Progenitor cell of endocrine pancreas (in vitro differentiated cells): ENCODE measurements at places on chromosomes 5 and 9.

DNA sequence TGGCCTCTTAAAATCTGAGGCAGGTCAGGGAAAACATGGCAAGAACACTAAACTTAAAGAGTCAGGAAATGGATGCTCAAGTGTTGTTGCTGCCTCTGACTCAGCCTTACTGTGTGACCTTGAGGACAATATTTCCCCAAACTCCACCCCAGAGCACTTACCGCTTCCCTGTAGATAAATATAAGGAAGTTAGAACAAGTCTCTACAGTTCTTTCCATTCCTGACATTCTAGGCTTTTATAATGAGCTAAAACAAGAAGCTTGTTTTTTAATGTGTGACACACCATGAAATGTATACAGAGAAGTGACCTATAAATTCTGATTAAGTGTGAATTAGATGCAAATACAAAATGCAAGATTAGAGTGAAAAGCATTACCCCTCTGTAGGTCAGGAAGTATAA is 129.3 kb downstream of the GRIA1 start:
- DNase-seq, result no peak

GRCh38 chr5:104363567-104363966 is 801.0 kb upstream of the NUDT12 start:
- DNase-seq, result no peak

DNA sequence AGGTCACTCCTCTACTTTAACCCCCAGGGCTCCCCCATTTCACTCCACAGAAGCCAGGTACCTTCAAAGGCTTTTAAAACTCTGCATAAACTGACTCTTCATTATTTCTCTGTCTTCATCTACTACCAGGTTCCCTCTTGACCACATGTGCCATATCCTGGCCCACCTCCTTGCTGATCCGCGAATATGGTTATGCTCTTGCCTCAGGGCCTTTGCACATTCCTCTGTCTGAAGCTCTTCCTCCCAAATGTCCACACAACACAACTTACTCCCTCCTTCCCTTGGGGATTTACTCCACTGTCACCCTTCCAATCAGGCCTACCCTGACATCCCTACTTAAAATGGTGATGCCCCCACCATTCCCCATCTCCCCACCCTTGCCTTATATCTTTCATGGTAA is 134.6 kb upstream of the ANKRD55 start:
- no peak for DNase-seq

DNA sequence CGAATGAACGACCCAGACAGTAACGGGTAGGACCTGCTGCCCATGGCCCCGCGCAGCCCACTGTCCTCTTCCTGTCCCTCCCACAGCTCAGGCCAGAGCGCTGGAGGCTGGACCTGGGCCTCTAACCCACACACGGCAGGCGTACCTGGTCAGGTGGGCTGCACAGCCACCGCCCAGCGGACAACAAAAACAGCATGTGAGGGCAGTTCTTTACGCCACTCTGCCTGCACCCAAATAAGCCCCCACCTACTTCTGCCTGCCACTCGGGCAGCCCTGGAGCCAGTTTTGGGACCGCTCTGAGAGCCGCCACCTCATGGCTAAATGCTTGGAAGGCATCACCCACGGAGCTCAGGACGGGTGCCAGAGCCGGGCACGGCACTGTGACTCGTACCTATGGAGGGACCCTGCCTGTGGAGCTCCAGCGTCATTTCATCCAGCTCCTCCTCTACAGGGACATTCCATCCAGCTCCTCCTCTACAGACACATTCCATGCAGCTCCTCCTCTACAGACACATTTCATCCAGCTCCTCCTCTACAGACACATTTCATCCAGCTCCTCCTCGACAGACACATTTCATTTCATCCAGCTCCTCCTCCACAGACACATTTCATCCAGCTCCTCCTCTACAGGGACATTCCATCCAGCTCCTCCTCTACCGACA is 18.9 kb downstream of the CLPTM1L start:
- no peak for DNase-seq

GRCh38 chr9:8733131-8733954 is 933.8 kb upstream of the DMAC1 start:
- no peak for DNase-seq

DNA sequence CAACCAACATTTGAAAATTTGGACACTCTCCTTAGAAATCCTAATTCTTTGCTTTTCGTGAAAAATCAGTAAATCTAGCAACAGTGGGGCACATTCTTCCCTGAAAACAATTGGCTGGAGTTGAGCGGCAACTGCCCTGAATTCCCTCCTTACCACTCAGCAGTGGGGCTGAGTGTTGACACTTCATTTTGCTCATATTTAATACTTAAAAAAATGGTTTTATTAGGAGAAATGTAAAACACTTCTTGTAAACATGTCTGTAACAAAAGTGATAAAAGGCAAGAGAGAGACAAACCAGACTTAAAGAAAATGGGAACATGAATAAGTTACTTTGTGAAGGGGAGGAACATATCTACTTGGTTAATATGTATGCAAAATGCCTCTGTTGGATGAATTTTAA is 193.5 kb downstream of the CNTLN start:
- no peak for DNase-seq

DNA sequence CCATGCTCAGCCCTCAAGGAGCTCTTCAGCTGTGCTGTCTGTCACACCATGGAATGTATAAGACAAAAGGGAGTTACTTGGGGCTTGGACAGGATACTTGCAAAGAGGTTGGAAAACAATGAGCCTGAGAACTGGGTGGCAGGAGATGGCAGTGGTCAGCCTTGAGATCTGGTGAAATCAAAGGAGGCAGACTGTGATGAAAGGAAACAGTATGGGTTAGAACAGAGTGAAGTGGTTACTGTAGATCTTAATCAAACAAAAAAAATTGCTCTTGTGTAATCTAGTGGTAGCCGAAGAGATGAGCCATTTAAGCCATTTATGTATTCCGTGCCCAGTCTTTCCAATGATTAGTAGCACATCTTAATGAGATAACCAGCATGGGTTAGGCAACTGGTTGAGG is 142.2 kb downstream of the SV2C start:
- DNase-seq, result no peak

DNA sequence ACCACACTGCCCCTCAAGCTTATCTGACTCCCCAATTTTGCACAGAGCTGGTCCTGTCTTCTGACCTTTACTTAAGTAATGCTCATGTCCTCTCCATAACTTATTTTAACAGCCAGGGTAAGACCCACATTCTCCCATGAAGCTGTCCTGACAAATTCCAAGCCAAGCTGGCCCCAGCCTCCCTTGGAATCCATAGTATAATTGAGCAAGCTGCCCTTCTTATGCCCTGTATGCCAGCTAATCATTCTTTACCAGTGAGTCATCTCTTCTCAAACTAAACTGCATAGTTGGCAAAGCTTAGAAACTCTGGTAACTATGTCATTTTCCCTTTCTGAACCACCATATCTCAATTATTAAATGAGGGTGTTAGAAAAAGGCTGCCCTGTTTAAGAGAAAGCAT is 92.4 kb downstream of the NFIB start:
- DNase-seq, result no peak

DNA sequence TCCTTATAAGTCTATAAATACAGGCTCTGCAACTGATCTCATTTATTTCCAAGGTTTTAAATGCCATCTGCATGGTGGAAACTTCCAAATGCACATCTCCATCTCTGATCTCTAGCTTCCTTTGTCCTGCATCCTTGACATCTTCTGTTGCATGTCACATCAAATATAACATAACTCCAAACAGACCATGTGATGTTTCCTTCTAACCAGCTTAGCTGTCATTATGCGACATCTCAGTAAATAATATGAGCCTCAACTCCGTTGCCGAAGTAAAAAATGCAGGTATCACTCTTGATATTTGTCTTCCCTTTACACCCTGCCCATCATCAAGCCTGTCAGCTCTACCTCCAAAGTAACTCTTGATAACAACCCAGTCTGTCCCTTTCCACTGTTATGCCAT is 506.4 kb upstream of the C9orf72 start:
- DNase-seq, result no peak

GRCh38 chr5:90889325-90889600 is 330.7 kb downstream of the ADGRV1 start:
- DNase-seq, result no peak

DNA sequence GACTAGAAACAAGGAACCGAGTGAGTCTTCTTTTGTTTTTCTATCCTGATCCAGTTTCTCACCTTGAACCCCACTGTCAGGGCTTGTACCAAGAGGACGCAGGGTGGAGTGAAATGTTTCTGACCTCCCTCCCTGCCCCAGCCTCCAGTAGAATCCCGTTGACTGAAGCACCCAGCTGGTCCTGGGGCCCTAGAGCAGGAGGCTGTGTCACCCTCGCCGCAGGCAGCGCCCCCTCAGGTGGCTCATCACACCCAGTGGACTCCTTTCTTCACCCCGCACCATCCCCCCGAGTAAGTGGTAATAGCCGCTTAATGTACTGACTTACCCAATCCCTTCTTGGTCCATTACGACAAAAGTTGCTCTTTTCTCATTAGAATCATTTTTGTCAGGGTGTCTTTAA is 53.8 kb downstream of the MVB12B start:
- no peak for DNase-seq

DNA sequence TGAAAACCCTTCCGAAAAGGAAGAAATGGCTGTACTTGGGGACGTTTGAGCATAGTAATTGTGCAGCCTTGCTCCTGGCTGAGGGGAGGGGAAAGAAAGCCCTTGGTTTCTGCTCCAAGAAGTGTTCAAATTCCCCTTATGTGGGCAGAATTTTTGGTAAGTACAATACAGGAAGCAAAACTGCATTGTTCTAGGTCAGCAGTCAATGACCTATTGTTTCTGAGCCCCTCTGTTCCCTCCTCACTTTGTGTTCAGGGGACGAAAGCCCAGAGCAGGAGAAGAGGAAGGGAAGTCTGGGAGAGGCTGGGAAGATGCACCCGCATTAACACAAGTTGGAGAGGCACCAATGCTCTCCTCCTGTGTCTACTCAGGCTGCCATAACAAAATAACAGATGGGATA is 11.9 kb downstream of the BASP1 start:
- no peak for DNase-seq

- no peak for DNase-seq
These were observed 147.8 kb upstream of the IRX2 start for GRCh38 chr5:2899311-2899710.

- no peak for DNase-seq
These were observed 18.6 kb upstream of the TMEM174 start for GRCh38 chr5:73154208-73155006.

DNA sequence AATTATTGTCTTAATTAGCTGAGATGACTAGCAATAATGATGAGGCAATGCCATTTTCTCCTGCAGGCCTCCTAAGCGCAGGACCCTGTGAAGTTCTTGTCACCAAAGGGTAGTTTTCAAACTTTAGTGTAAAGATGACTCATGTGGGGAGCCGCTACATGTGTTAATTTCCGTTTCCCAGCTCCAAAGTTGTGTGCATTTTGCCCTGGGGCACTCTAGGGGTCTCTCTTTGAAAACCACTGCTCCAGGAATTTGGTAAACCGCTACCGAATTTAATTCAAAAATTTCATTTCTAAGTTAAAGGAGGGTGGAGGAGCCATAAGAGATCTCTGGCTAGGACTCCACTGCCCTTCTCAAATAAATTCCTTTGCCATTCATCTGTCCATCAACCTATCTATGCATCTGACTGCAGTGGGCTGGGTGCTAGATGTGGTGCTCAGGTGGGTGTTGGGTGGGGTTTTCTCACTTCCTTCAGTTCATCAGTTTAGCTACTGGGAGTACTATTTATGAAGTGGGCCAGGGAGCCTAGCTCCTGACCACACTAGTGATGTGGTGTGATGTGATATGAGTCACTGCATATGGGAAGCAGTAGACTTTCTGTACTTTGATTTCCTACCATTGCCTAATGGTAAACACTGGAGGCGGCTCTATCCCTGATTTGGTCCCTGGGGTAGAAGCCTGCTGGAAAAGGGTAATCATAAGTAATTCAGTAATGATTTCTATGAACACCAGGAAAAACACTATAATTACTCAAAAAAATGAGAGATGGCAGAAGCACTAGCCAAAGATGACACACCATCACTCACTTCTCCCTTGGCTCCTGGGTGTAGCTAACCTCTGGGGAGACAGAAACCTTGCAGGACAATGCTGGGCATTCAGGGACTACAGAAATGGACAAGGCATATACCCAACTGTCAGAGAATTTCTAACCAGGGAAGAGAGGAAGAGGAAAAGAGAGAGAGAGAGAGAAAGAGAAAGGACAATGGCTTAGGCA is 4.0 kb upstream of the ZSWIM6 start:
- DNase-seq, result no peak

DNA sequence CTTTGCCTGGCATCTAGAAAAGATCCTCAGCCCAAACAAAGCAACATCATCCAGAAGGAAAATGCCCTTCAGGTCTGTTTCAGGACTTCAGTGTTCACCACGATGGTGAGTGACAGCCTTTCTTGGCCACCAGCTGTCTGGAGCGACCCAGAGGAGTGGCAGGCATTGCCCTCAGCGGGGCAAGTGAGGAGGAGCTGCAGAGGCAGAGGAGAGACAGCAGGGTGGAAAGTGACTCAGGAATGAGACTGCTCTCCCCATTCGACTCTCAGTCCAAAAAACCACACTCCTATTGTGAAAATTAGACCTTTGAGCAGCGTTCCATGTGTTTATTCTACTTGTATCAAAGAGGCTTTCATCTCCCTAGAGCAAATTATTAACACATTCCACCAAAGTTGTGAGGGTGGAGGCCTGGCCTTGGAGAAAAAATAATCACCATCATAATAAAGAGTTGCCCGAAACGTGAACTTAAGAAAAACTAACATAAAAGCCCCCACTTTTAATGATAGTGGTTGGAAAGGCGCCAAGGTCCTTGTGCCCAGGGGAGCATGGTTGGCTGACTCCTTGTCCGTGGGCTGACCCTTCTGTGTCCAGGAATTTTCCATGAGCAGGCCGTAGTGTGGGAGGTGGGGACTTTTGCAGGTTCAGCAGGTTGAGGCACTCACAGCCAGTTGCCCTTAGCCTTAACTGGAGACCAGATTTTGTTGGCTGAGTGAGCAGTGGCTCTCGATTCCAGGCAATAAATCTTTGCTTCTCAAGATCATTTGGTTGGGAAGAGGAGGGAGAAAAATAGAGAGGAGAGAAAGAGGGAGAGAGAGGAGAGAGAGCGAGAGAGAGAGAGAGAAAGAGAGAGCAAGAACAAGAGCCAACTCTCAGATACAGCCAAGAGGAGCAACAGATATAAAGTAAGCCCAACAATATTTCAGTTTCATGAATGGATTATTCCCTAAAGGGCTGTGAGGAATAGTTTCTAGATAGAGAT is 125.9 kb upstream of the ANKRD55 start:
- DNase-seq, result no peak

DNA sequence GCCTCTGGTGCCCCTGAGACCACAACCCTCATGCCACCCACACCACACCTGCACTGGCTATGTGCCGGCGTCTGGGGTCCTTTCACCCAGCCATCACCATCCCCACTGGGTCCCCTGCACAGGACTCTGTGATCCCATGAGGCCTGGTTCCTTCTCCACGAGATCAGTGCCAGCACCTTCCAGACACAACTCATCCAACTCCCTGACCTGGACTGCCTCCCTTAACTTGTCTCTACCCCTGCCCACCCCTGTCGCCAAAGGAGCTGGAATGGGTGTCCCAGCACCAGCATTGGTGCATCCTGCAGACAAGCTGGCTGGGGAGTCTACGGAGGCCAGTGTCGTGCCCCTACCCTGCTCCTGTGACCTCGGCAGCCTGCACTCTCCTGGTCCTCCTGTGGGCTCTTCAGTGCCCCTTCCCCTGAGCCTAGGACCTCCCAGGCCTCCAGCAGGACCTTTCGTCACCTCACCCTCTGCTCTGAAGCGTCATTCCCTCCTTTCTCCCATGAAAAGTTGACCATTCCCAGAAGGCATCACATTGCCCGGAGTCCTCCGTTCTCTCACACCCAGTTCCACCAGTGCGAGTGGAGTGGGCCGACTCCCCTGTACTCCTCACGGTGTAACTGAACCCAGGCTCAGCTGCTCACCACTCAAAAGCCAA is 87.7 kb downstream of the NSUN2 start:
- no peak for DNase-seq

GRCh38 chr5:73424556-73424977 is 24.0 kb downstream of the FOXD1 start:
- no peak for DNase-seq
